Right ventricle myocardium inferior (tissue), 1 donor: ENCODE measurements at places on chromosomes 16 and 17.

DNA sequence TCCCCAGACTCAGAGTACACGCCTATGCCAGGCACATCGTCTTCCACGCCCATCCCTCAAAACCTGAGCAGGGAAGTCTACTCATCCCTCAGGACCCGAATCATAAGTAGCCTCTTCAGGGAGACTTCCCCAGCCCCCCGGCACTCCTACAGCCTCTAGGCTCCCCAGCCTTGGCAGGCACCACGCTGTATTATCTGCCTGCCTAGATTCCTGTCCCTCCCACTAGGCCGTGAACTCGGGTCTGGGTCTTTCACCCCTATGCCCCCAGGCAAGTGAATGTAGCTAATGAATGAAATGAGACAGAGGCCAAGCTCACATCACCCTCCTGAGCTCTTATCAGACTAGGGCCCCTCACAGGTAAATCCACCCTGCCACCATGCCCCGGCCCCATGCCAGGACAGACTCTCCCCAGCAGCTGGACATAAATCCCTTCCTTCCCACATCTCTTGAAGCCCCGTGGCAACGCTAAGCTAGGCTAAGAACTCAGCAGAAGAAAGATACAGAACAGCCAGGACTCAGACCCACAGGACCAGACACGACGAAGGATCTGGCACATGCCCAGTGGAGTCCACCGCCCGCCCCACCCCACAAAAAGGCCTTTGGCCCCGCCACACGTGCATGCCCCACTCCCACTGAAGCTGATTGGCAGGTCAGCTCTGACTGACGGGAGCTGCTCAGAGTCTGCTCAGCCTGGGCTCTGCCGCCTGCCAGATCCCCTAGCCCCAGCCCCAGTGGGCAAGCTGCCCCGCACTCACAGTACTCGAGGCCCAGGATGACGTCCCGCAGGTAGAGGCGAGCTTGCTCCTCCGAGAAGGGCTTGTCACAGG, 13.0 kb downstream of the CAMKK1 start:
- peak; percentile 55 for DNase-seq

DNA sequence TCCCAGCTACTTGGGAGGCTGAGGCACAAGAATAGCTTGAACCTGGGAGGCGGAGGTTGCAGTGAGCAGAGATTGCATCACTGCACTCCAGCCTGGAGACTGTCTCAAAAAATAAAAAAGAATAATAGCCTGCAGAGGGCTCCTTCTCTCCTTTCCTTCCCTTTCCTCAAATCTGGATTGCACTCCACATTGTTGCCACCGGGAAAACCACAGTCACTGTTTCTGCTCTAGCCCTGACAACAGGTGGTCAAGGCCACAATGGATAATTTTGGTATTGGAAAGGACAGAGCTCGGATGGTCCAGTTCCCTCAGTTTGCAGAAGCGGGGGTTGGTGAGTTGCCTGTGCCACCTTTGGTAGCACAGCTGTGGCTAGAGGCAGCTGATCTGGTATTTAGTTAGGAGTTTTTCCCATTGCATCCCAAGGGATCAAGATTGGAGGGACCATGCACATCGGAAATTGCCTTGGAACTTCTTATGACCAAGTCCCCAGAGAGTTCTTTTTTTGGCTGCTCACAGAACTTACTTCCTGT, 44.7 kb upstream of the PRSS54 start:
- no peak for DNase-seq

- no peak for DNase-seq
Measured at GRCh38 chr17:31275116-31275515, 21.9 kb downstream of the OMG start.

DNA sequence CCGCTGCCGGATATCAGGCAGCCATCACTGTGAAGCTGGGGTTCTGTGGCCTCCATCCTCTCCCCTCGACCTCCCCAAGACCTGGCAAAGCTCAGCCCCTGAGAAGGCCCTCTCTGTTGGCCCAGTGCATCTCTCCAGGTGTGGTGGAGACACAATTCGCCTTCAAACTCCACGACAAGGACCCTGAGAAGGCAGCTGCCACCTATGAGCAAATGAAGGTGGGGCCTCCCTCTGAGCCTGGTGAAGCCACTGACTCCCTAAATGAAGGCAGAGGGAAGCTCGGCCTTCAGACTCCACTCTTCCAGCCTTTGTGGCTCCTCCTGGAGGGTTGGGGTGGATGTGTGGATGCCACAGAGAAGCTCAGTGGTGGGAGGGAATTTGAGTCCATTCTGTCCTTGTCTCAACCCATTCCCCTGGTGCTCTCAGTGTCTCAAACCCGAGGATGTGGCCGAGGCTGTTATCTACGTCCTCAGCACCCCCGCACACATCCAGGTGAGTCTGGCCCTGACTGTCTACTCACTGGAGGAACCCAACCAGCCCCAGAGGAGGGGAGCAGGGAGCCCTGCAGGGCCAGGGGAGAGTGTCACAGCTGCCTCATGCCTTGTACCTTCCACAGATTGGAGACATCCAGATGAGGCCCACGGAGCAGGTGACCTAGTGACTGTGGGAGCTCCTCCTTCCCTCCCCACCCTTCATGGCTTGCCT, 1.7 kb upstream of the MRM1 start:
- no peak for DNase-seq

GRCh38 chr17:44575403-44575802, 18.1 kb downstream of the FZD2 start:
- no peak for DNase-seq
